ENCODE measurements at places on chromosomes 5 and 9.

GRCh38 chr5:143892271-143892670 is 80.3 kb downstream of the HMHB1 start:
- no peak for DNase-seq

DNA sequence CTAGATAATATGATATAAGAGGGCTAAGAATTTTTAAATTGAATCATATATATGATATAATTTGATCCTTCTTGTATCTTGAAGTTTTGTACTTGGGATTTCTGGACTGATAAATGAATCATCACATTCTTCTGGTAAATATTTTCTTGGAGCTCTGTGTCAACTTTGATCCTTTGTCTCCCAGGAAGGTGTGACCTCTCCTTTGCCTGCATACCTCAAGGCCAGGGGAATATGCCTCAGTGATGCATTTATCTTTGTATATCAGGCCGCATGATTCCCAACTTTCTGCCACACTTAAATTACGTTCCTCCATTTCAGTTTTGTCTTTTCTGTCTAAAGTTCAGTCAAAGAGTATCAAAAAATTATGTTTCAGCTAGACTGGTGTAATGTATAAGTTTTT is 101.2 kb downstream of the NLN start:
- DNase-seq = no peak

GRCh38 chr5:81907012-81907635 is 64.7 kb upstream of the ATG10 start:
- DNase-seq = no peak

GRCh38 chr5:150558088-150558621 is 50.2 kb downstream of the NDST1 start:
- DNase-seq = no peak

GRCh38 chr5:82820961-82821845 is 256.0 kb downstream of the TMEM167A start:
- no peak for DNase-seq

DNA sequence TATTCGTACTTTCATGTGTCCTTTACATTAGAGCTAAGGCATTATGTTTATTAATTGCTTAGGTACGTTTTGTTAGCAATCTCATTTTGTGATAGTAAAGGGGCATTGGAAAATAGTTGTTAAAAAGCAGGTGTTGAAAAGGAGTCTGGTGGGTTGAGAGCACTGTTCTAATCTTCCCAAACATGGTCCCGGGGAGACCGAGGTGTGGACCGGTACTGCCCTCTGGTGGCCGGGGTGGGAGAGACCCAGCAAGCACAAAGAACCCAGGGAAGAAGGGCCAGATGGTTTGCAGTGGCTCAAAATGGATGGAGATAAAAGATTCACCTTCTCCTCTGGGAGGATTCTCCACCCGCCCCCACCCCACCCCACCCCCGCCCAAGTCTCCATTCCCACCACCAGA is 26.1 kb downstream of the IDNK start:
- DNase-seq = peak; percentile 90

DNA sequence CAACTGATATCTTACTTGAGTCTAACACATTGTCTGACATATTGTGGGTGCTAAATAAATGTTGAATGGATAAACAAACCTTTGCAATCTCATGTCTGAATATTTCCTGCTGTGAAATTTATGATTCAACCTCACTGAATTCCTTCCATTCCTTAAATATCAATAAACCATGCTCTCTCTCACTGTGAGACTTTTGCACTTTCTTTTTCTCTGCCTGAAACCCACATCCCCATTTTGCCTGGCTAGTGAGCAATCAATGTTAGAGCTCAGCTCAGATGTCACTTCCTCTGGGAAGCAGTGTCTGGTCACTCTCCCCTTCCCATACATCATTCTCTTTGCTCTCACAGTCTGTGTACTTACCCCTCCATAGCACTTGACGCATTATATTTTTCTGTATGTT is 383.7 kb upstream of the TRPC7 start:
- DNase-seq = no peak

DNA sequence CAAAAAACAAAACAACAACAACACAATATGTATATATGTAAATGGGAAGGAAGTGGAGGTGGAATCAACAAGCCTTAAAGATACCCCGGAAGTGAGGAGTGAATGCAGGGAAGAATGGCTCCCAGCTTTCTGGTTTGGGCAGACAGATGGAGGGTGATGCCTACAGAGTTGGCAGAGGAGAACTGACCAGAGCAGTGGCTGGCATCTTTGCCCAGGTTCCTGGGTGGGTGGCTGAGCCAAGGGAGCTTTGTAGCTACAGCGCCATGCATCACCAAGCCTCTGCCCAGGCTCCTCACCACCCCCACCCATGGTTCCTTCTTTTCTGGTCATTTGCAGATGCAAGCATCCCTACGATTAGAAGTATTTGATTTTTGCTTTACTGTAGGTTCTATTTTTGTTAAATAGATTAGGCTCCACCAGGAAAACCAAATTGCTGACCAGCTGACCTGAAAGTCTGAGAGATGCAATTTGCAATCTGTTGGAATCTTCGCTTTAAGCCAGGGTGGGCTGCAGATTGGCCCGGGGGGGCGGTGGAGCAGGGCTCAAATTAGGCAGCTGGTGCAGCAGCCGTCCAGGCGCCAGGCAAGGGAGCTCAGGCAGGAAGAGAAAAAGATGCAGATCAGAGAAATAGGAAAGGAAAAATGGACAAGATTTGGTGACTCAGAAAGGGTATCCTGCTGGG is 163.3 kb upstream of the TBC1D2 start:
- no peak for DNase-seq

DNA sequence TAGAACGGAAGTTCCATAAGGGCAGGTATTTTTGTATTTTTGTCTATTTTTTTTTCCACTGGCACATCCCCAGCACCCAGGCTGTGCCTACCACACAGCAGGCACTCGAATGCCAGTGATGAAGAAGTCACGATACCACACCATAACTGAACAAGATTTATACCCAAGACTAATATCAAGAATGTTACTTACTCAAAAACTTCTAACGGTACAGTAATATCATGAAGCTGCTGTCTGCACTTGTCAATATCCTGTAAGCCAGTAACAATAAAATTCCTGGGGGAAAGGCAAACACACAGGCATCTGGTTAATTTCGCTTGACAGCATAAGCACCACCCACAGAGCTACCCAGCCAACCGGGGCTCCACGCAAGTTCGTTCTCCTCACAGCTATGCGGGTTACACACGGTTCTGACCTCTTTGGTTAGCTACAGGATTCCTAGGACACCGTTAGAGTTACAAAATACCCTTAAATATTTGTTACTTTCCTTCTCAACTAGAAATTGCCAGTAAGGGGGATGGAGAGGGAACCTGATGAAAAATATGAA is 1.3 kb downstream of the MED10 start:
- no peak for DNase-seq

- no peak for DNase-seq
Measured at GRCh38 chr5:51652980-51653379, 269.7 kb downstream of the ISL1 start.

DNA sequence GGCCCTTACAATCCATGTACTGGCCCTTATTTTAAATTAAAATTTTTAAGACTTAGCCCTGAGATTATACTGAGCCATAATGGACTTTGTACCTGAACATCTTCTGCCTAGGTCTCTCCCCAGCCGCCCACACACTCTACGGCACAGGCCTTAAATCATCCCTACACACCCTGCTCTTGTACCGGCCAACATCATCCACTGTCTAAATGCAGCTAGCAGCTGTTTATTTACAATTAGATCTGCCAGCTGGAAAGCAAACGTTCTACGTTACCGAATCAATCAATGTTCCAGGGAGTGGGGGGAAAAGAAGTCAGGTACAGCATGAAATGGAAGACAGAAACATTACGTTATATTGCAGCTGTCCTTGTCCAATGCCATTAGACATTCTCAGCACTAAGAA is 88.4 kb upstream of the GRAMD2B start:
- DNase-seq = no peak

DNA sequence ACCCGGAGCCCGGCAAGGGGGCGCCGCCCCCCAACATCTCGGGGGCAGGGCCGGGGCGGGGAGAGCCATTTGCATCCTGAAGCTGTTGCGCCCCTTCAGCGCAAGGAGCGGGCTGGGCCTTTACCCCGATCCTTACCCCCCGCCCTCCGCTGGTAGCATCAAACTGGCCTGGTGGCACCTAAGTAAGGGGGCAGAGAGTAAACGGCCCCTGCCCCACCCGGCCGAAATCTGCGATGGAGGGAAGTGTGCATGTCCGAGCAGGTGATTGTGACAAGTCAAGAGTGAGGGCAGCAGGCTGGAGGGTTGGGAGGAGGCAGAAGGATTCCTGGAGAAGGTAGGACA is 101.2 kb downstream of the ESM1 start:
- no peak for DNase-seq

GRCh38 chr5:90015584-90016018 is 394.0 kb downstream of the CETN3 start:
- no peak for DNase-seq

- DNase-seq = no peak
Measured at GRCh38 chr5:36177715-36178523, 26.0 kb downstream of the SKP2 start.

DNA sequence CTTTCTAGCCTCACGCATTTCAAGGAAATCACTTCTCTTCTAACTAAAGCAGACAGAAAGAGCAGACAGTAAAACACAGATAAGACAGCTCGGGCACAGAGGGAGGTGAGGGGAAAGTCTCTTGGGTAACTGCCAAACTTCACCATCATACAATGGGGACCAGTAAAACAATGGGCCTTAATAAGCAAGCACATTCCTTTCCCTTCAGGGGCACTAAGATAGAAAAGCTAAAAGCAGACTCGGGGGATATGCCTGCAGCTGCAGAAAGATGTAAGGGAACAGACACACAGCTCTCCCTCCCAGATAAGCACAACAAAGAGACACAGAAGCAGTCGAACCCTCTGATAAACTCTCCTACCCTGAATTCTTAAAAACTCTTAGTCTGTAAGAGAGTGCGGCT is 15.6 kb upstream of the CKS2 start:
- DNase-seq = no peak

DNA sequence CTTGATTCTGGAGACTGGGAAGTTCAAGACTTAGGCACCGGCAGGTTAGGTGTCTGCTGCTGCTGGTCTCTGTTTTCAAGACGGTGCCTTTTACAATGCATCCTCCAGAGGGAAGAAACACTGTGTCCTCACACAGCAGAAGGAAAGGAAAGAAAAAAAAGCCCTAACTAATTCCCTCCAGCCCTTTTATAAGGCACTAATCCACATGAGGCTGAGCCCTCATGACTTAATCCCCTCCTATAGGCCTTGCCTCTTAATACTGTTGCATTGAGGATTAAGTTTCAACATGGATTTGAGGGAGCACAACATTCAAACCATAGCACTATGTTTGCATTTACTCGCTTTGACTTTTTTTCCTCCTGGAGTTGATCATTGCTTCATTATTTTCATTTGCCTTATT is 585.9 kb downstream of the TLR4 start:
- no peak for DNase-seq

GRCh38 chr5:77513321-77513720 is 21.2 kb upstream of the WDR41 start:
- no peak for DNase-seq

- DNase-seq = no peak
Measured at GRCh38 chr9:108537756-108538155, 318.0 kb downstream of the ACTL7B start.

DNA sequence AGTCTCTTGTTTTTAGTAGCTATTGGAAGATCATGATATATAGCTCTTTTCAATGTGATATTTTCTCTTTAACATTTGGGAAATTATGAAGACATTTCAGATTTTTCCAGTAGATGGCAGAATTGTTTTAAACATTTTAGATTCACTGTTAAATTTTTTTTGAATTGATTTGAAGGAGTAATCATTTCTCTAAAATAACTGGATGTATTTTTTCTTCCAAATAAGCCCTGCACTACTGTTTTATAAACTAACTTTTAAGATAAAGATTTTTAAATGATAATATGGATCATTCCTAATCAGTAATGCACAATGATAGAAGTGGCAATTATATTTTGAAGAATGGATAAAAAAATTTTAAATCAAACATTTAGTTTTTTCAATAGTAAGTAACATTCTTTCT is 14.2 kb downstream of the NDUFAF2 start:
- DNase-seq = no peak

- peak; percentile 30 for DNase-seq
Measured at GRCh38 chr9:137435980-137436760, 5.0 kb downstream of the ENTPD8 start.

DNA sequence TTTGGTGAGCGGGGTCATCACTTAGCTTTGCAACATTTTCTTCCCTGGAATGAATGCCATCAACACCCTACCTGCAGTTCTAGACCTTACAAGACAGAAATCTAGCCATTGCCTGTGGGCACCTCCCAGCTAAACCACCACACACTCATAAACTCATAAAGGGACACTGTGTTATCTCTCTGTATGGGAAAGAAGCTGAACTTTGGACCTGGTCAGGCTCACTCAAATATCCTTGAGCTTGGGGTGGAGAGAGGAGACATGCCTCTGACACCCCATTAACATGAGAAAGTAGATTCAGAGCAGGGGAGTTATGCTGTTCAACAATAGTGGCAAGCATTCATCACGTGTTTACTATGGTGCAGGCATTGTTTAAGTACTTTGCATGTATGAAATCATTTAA is 205.6 kb downstream of the ZNF462 start:
- DNase-seq = no peak

GRCh38 chr5:148378670-148379069 is 5.1 kb upstream of the FBXO38 start:
- DNase-seq = no peak

DNA sequence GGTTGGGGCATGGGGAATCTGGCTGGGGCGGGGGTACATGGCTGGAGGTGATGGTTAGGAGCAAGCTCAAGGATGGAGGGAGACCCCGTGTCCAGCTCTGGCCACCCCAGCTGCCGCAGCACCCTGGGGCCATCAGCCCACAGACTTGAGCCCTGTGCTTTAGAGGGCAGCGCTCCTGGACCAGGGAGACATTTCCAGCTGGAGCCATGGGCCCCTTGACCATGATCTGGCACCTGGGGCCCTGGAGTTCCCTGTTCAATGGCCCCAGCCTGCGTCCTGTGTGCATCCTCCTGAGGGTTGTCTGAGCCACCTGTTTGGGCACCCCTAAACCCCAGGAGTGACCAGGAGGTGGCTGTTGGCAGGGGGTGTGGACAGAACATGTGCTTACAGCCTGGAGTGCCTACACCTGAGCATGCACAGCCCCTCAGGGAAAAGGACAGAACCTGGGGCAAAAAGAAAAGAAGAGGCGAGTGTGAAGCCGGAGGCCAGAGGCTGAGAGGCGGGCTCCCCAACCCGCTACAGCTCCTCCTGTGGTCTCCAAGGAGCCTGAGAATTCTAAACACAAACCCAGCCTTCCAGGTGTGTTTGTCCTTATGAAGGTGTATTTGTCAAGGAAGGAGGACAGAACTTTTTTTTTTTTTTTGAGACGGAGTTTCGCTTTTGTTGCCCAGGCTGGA is 126.7 kb downstream of the C9orf50 start:
- DNase-seq = no peak

DNA sequence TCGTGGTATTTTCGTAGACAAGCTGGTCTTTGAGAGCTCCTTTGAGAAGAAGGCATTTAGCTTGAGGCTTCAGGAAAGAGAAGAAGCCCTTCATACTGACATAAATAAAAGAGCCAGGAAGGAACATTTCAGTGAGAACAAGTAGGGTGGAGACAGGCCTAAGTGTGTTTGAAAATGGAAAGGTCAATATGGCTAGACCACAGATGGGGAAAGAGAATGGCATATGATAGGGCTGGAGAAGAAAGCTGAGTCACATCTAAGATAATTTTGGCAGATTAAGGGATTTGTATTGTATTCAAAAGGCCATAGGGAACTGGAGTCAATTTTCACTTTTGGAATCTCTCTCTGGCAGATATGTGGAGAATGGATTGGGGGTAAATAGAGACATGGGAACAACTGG is 374.9 kb downstream of the TMEM38B start:
- no peak for DNase-seq
